ENCODE measurements at places on chromosomes 5 and 9.
A peak's percentile ranks its signal among the peaks of the same experiment; 100 is the strongest.

DNA sequence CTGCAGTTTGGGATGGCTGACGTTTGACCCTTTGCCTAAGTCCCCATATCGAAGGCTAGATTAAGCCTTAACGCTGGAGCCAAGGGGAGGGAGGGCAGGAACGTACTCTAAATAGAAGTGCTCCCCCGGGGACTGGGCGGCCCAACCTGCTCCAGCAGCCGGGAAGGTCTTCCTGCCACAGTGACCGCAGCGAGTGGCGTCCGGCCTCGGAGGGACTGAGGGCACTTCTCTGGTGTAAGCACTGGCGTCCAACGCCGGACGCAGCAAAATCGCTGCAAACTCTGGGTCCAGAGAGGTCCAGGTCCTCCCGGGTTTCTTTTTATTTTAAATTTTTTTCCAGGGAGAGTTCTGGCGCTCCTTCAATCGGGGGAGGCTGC lies 505 bp upstream of the ACER2 start:
- no peak for DNase-seq

GRCh38 chr5:76525956-76526355 lies 97.2 kb downstream of the F2RL2 start:
- no peak for DNase-seq

GRCh38 chr9:115194216-115194615 lies 76.3 kb upstream of the TNC start:
- DNase-seq = no peak

GRCh38 chr5:178688551-178688950 lies 41.9 kb downstream of the ZNF354A start:
- no peak for DNase-seq

DNA sequence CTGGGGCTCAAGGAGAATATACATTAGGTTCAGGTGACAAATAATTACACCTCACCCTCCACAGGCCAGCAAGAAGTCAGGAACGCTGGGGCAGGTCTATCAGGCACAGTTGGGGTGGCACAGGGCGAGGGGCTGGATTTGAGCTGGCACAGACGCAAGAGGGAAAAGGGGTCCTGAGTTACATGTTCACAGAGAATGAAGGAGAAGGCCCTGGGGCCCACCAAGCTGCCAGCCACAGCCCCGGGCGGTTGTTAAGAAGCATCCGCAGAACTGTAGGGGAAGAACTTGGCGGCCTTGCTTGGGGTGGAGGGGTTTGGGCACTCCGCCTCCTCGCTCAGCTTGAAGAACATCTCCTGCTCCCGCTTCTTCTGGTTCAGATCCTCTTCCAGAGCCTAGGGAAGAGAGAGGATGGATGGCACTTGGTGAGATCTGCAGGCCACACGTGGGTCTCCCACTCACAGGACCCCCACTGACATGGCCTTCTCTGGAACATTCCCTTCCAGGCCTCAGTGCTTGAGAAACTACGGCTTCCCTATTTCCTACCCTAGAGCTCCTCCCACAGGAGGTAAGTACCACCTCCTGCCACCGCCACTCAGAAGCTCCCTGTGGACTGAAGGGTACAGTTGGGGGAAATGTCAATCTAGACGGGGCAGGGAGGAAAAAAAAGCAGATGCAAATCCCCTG lies 38.3 kb upstream of the FBXW11 start:
- no peak for DNase-seq

DNA sequence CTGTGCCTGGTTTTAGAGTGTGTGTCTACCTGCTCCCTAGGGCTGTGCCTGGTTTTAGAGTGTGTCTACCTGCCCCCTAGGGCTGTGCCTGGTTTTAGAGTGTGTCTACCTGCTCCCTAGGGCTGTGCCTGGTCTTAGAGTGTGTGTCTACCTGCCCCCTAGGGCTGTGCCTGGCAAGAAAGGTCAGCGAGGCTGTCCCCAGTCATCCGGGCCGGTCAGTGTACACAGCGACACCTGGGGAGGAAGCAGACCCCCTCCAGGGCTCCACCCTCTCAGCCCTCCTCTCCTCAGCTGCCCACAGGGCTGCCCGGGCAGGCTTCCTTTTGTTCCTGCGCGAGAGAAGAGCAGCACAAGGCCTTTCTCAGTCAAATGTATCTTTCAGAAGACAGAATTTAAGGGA lies 4.1 kb downstream of the NRARP start:
- peak; percentile 73 for DNase-seq

DNA sequence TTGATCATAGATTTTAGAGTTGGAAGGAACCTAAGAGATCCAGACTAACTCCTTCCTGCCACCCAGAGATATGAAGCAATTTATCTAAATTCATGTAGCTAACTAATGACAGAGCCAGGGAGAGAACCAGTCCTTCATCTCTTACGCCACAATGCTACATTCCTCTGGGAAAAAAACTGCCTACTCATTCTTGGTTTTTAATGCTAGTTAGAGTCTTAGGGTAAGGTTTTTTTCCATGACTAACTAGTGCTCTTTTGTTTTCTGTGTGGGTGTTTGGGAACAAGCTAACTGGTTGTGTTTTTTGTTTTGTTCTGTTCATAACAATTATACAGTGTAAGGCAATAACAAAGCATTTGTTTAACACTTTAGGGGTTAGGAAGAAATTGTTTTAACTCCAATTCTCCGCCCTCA lies 52.4 kb downstream of the SLC44A1 start:
- peak; percentile 49 for DNase-seq

- peak; percentile 59 for DNase-seq
These were observed 222.6 kb downstream of the ROR2 start for GRCh38 chr9:91727316-91727861.

DNA sequence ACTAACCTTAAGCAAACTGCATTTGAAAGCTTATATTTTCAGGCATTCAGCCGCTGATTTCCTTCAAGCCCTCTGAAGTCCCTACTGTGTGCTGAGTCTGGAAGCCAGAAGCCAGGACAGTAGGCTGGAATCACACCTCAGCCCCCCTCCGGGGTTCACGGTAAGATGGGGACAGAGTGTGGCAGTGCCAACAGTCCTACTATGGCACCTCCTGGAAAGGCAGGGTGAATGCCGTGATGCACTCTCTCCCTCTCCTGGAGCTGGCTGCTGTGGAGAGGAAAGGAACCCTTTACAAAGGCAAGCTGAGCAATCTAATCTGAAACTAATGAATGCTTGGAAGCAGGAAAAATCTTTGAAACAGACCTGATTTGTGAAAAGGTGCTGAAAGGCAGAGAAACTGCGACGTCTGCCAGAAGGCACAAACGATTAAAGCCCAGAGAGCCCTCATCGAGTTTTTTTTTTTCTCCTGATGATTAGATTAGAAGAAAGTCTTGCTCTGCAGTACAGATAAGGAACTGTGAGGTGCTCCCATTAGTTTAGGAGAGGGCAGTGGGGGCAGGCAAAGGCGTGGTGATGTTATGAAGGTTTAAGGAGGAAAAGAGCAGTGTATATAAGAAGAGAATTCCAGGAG lies 21.0 kb downstream of the ANKH start:
- DNase-seq = no peak

GRCh38 chr9:2816476-2817141 lies 27.3 kb downstream of the PUM3 start:
- no peak for DNase-seq

- no peak for DNase-seq
These were observed 29.1 kb downstream of the MTX3 start for GRCh38 chr5:79961716-79962574.

DNA sequence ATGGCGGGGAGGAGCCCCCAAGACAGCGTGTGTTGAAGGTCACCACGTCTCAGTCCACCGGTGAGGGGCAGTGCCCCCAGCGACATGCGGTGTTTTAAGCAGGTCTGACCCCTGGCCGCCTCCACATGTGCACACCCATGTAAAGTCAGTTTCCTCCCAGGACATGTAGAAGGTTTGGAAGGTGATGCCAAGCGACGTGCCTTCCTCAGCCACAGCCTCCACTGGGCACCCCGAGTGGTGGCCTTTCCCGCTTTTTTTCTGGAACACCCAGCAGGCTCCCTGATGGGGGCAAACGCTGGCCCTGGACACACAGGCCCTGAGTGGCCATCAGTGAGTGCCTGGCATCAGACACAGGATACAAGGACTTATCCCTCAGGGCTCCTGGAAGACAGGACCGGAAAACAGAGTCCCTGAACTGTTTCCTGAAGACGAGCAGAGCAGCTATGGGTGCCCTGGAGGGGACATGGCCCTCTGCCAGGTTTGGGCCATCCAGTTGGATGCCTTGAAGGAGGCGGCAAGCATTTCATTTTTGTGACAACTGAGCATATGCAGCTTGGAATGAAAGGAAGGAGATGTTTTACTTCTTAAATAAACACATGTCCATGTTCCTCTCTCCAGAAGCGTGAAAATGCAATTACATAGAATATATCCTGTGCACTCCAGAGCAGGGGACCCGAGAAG lies 275.8 kb upstream of the IRX2 start:
- no peak for DNase-seq

GRCh38 chr9:91856419-91856818 lies 93.6 kb downstream of the ROR2 start:
- no peak for DNase-seq

DNA sequence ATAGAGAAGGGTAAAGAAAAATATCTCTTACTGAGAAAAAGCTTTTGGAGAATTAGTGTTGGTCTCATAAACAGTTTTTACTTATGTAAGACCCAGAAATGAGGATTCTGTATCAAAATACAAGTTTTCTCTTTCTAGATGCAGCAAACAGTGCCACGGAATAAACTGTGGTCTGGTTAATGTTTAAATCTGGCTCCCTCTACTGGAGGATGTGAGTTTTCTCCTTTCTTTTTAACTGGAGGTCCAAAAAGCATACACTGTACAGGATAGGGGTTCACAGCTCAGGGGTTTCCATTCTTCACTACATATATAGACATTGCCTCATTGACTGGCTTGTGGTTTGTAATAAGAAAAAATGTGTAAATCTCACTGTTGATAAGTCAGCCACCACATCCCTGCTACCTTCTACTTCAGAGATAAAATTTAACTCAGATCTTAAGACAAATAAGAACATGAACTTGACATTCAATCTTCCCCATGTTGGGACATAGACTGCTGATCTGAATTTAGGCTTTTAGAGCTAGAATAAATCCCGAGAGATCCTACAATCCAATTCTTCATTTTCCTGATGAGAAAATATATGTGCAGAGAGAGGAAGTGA lies 98.9 kb downstream of the CFAP95 start:
- DNase-seq = peak; percentile 68

- DNase-seq = no peak
These were observed 136.7 kb downstream of the GCNT1 start for GRCh38 chr9:76595645-76596044.

- DNase-seq = peak; percentile 90
These were observed 5.2 kb downstream of the FGF1 start for GRCh38 chr5:142680605-142681259.

DNA sequence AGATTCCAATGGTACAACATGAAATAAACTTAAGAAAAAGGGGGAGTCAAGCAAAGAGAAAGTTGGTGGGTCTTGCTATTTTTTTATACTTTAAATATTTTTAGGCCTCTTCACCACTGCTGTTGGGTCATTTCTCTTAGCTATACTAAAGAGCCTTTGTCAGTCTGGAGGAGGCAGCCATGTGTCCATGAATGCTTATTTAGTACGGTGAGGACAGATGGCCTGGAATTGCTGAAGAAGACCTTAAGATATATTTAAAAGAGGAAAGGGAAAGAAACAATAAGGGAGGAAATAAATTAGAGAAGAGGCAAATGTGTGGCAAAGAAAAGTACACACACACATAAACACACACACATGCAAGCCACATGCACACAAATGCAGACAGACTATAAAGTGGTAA lies 560.5 kb upstream of the MEF2C start:
- no peak for DNase-seq

GRCh38 chr9:133880136-133880535 lies 112.0 kb downstream of the VAV2 start:
- DNase-seq = no peak

- DNase-seq = no peak
These were observed 236.7 kb upstream of the CCNH start for GRCh38 chr5:87649455-87649854.

GRCh38 chr9:15423231-15423985 lies 732 bp downstream of the SNAPC3 start:
- peak; percentile 64 for DNase-seq

DNA sequence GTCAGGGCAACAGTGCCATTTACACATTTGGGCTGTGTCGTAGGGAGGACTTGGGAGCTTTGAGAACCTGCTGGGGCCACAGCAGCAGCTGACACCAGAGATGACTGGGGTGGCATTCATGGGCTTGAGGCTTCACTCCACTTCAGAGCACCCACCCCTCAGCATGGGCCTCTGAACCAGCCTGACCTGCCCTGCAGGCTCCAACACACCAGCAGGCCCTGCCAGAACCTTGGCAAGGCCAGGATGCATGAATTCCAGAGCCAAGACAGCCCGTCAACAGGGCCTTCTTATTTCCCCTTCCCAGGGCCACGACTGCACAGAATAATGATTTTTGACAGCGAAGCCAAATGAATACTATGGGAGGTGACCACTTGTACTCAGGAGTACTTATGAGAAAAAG lies 77.0 kb downstream of the SMIM23 start:
- no peak for DNase-seq

DNA sequence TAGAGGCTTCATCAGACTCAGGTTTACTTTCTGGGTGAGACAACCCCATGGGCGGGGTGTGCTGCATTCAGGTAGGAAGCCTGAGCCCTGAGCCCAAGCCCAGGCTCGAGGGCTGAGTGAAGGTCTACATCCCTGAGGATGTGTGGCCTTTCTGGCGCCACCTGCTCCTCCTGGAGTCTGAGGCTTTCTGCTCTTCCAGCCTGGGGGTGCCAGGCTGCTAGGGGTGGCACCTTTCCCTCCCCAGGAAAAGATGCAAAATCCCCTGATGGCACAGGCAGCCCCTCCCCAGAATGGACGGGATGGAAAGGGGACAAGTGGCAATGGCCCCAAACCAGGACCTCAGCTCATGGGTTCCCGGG lies 44.4 kb upstream of the PRRC2B start:
- no peak for DNase-seq

GRCh38 chr5:54528633-54529209 lies 11.2 kb downstream of the SNX18 start:
- DNase-seq = no peak

GRCh38 chr5:109125755-109126429 lies 283.9 kb downstream of the PJA2 start:
- no peak for DNase-seq

DNA sequence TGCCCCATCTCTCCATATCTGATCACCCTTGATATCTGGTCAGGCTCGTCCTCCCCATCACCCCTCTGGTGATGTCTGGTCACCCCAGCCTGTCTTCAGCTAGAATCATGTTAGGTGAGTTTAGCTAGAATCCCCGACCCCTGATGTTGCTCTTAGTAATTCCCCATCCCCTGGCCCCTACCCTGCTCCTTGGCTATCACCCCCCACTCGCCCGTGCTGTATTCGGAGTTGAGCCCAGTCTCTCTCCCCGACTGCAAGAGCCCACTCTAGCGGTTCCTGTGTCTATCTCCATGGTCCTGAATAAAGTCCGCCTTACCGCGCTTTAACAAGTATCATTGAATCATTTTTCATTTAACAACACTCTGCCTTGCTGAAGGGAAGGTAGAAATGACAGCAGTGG lies 33.7 kb downstream of the ADAMTS2 start:
- no peak for DNase-seq

- DNase-seq = no peak
These were observed 95.2 kb downstream of the APTX start for GRCh38 chr9:32906213-32906612.

Measured in HT-29 (cell line).